ENCODE measurements at places on chromosomes 5 and 9.
A peak's percentile ranks its signal among the peaks of the same experiment; 100 is the strongest.

GRCh38 chr5:176596689-176597416 lies 13.1 kb downstream of the GPRIN1 start:
- peak; percentile 65 for DNase-seq

- DNase-seq, result no peak
Measured at GRCh38 chr5:170365831-170366230, 23.3 kb downstream of the KCNMB1 start.

DNA sequence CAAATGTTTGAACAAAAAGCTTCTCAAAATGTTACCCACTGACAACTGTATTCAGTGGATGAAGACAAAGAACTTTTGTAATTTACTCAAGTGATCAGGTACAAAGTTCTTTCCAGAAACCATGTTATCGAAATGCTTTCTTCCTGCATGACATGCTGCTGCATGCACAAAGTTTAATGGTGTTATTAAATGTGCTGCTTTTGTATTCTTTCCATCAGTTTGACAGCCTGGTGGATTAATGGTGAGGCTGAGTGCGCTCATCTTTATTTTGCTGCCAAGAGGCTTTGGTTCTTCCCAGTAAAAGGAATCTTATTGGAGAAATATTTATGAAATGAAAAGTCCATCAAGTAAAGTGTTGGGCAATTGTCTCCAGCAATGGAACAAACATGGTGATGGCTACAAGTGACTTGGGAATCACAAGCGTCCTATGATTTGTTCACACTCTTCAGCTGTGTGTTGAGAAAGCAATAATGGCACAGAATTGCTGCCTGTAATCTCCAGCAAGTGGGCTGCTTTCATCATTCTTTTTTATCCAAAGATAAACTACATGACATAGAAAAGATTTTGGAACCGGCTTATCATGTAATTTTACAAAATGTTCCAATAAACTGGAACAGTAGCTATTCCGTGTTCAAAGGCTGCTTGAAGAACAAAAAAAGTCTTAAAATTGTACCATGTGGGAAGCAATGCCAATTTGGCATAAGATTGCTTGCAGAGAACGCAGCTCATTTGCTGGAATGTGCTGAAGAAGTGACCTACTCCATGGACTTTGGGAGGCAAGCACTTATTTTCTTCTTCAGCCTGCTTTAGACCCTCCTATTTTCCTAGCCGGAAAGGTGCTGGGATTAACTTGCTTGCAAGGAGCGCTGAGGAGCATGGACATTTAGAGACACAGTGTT lies 153.1 kb downstream of the HSD17B3 start:
- no peak for DNase-seq

DNA sequence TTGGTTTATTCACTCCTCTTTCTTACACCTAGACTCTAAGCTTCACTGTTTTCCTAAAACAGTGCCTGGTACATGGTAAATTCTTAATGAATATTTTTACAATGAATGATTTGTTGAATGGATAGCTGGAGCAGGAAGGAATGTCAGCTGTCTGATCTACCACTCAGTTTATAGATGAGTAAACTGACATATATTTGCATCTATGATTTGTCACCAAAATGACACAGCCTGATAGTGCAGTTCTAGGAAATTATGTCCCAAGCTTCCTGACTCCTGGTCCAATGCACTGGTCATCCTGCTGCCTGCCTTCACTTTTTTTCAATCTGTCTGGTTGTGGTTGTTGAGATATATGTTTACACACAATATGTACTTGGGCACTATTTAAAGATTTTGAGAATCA lies 651.7 kb upstream of the WWC1 start:
- DNase-seq, result no peak

DNA sequence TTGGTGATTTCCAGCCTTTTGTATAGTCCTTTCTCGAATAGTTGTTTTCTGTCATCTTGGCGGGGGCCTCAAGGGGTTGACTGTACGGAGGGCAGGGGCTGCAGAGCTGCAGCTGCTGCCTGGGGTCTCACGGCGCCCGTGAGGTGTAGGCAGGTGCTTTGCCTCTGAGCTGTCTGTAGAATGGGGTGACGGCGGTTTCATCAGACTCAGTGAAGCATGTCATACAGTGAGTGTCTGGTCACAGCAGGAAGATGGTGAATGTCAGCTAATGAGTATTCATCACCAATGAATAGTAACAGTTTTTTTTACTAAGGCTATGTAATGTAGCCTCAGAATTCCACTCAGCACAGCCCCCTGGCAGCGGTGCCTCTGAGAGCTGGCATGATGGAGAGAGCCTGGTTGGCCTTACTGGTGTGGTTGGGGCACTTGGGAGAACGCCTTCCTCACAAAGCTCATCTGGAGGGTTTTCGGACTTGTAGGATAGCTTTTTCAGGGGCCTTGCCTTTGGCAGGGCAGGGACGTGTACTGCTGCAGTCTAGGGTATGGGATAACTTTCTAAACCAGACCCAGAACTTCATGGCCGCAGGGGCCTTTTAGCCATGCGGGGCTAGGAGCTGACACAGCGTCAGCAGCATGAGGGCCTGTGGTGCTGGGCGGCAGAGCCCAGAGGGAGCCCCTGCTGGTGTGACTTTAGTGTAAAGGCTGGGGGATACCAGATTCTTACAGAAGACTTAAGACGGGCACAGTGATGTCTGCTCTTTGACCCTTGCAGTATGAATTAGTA lies 15.0 kb downstream of the TENT4A start:
- DNase-seq, result no peak

DNA sequence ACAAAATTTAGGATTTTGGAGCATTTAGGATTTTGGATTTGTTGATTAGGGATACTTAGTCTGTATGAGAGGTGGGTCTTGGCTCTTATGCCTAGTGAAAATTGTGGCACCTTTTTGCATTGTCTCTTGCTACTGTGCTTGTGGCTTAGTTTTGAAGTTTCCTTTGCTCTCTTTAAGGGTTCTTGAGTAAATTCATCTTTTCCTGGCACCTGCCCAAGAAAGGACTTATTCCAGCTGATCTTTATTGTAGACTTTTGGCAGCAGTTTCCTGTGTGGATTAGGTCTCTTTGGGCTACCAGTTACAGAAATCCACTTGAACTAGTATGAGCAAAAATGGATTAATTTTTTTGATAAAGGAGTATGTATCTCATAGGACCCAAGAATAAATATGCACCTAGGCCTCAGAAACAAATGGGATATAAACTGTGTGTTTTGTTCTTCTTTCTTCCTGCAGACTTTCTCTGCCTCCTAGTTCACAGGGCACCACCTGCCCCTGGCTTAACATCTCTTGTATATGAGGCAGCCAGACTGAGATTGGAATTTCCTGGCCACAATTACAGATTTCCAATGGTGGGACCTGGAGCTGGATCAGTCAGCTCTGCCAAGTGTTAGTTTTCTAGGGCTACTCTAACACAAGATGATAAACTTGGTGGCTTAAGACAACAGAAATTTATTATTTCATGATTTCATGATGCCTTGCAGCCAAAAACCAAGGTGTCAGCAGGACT lies 44.6 kb downstream of the FOCAD start:
- no peak for DNase-seq

GRCh38 chr9:30482499-30482898 lies 1901.9 kb upstream of the ACO1 start:
- no peak for DNase-seq

DNA sequence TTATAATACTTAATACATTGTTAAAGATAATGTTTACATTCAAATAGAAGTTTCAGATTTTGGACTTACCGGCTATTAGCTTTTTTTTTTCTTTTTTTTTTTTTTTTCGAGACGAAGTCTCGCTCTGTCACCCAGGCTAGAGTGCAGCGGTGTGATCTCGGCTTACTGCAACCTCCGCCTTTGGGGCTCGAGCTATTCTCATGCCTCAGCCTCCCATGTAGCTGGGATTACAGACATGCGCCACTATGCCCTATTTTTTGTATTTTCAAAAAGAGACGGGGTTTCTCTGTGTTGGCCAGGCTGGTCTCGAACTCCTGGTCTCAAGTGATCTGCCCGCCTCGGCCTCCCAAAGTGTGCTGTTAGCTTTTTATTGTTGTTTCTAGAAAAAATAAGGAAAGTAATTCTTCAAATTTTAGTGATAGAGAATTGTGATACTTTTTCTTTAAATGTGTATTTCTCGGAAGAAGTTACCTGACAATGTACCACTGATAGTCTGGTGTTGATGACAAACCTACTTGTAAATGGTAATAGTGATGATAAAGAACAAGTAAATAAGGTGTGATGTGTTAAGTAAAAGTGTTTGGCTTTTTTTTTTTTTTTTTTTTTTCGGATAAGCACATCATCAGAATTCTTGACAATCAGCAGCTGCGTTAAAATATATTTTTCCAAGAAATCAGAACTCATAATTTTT lies 2.7 kb downstream of the CDC42SE2 start:
- DNase-seq, result peak; percentile 39

GRCh38 chr9:136611119-136611518 lies 51.6 kb upstream of the EGFL7 start:
- no peak for DNase-seq

DNA sequence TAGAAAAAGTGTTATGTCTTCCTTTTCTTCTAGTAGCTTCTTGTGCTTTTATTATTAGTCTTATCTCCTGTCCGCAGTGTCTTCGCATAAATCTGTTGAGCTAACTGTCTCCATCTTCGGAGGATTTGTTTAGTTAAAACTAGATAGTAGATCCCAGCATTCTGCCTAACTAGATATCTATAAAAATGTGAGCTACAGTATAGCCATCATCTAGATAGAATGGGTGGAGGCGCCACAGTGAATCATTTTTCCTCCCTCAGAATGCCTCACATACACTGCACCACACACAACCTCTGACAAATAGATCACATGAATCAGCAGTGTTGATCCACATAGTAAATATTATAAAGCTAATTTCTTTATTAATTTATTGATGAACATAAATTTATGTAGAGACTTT lies 220.3 kb upstream of the GAS1 start:
- no peak for DNase-seq

GRCh38 chr5:26295541-26295940 lies 742.8 kb downstream of the CDH9 start:
- DNase-seq, result no peak

DNA sequence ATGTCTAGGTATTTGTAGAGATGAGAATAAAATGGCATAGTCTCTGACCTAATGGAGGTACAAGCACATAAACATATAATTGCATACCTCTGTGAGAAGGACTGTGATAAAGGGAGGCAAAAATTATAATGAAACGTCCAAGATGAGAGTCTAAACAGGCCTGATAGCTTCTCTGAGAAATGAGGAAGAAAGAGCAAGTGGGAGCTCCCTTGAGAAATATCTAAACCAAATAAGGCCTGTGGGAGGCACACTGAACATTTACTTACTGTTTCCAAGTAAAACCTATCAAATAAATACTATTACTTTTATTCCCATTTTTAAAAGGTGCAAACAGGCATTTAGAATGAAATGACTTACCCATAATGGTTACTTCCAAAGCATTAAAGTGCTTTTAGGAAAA lies 125.6 kb upstream of the PAPPA start:
- DNase-seq, result no peak

GRCh38 chr5:95090774-95091173 lies 194.1 kb downstream of the MCTP1 start:
- no peak for DNase-seq

- no peak for DNase-seq
Measured at GRCh38 chr5:68416714-68417113, 201.2 kb downstream of the PIK3R1 start.

GRCh38 chr5:174816858-174817257 lies 92.5 kb downstream of the MSX2 start:
- DNase-seq, result no peak

DNA sequence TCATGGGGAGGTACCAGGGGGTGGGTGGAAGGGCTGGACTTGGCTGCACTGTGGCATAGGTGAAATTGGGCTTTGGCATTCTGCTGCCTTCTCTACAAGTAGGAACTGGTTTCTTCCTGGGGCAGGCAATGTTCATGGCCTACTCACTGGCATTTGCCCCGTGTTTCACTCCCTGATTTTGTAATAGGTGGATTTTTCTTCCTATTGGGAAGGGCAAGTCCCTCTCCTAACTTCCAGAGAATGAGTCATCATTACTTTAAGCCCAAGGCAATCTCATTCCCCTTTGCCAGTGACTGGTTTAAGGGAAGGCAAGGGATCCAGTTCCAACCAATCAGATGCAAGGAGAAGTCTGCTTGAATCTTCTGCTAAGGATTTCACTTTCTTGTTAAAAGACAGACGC lies 67.9 kb upstream of the ANKRD55 start:
- no peak for DNase-seq

GRCh38 chr9:137176302-137177182 lies 4.7 kb upstream of the TMEM210 start:
- no peak for DNase-seq

DNA sequence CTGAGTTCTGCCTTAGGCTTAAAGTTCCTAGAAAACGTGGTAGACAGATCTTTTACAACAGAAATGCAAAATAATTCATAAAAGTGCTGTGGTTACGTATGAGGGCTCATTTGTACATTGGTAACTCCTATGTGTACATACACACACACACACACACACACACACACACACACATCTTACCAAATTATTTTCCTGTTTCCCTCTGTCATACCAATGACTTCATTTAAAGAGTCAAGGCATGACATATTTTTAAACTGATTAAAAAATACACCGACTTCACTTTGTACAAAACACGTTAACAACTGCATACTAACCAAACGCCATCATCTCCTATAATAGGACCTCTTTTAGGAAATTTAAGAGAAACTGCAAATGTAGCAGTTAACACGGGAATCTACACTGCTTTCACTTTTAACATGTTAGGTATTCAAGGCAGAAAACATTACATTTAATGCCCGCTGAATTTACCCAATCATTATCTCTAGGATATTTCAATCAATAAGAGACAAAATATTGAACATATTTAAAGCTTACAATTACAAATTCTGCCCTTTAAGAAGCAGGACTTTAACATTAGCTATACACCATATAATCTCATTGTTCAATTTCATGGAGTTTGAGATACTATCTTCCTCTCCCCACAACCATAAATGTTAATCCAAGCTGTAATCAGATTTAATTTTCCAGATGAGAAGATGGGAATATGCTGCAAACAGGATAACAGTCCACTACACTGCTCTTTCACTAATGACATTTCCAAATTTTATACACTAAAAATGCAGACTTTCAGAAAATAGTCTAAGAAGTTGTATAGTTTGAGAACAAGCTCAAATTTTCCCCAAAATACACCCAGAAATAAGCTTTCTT lies 133.1 kb downstream of the DENND1A start:
- DNase-seq, result no peak

DNA sequence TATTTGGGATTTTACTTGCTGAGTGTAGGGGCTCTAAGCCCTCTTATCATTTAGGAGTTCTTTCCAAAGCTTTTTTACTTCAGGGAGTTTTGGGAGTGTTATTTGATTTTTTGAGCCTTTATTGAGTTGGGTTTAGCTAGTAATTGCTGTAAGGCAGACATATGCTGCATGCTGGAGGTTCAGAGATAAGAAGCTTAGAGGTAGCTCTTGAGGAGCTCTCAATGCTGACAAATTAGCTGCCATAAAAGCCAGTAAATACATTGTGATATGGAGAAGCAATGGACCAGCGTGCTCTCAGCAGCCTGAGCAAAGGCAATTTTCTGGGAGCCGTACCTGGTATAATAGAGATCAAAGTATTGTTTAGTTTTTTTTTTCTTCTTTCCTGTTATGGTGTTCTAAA lies 11.6 kb downstream of the ARHGEF28 start:
- no peak for DNase-seq
